ENCODE measurements at places on chromosomes 2 and 18. TPM values are rescaled to one million over a fixed set of nuclear protein-coding genes. Genes with fewer than 3 reads are reported as not detected.

IL36B gene
- total RNA-seq: not detected

LAMA1 gene
- 60.7 TPM for total RNA-seq

ADGRF3 gene
- 0.48 TPM for total RNA-seq

IL37 gene
- not detected for total RNA-seq

WNT10A gene
- not detected for total RNA-seq

DPYSL5 gene
- total RNA-seq: 9.2 TPM

- peak; percentile 25 for DNase-seq
Observed at GRCh38 chr2:7972670-7973069, 709.2 kb upstream of the ID2 start.

- DNase-seq: no peak
Observed at GRCh38 chr18:10057894-10058791, 144.3 kb downstream of the VAPA start.

DNA sequence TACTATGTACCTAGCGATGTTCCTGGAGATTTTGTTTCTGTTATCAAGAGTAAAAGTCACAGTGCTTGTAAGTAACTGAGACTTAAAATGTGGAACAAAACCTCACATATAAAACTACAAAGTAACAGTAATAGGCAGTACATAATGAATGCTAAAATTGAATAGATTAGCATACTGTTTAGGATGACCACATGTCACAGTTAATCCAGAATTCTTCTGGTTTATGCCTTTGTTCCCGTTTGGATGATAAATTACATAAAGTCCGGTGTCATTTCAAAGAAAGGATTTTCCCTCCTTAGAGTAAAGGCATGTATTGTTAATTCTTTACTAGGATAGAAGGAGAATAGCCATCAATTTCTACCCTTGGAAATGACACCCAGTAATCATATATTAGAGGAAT, 56.1 kb downstream of the RBM43 start:
- DNase-seq: no peak

- DNase-seq: no peak
Observed at GRCh38 chr2:191597186-191597751, 80.7 kb upstream of the NABP1 start.

DNA sequence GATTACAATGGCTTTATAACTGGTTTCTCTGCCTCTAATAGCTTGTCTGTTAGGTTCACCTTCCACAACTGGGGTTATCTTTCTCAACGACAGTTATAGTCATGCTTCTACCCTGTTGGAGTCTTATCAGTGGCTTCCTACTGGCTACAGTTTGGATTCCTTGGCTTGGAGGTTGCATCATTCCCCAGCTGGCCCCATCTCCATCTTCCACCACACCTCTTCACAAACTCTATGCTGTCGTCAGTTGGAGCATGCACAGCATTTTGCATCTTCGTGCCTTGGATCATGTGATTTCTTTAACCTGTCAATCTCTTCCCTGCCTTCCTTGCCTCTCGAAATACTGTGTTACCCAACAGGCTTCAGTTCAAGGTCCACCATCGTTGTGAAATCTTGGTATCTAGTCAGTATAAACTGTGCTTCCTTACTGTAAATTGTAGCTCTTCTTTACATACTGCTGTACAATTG, 316.3 kb upstream of the CXCR4 start:
- no peak for DNase-seq

- DNase-seq: no peak
Observed at GRCh38 chr2:85156153-85156552, 23.0 kb downstream of the TCF7L1 start.

- DNase-seq: no peak
Observed at GRCh38 chr2:44957656-44958327, 16.3 kb downstream of the SIX3 start.

GRCh38 chr2:96929245-96929925, 57.0 kb downstream of the FAM178B start:
- no peak for DNase-seq

- no peak for DNase-seq
Observed at GRCh38 chr2:144504218-144504641, 15.7 kb downstream of the ZEB2 start.

- DNase-seq: no peak
Observed at GRCh38 chr18:22521026-22521707, 103.5 kb upstream of the CTAGE1 start.

- no peak for DNase-seq
Observed at GRCh38 chr2:86302320-86302719, 35.1 kb downstream of the REEP1 start.

- DNase-seq: no peak
Observed at GRCh38 chr2:151175864-151176263, 85.8 kb downstream of the RBM43 start.

- DNase-seq: peak; percentile 13
Observed at GRCh38 chr18:63683152-63683551, 19.6 kb upstream of the SERPINB11 start.

DNA sequence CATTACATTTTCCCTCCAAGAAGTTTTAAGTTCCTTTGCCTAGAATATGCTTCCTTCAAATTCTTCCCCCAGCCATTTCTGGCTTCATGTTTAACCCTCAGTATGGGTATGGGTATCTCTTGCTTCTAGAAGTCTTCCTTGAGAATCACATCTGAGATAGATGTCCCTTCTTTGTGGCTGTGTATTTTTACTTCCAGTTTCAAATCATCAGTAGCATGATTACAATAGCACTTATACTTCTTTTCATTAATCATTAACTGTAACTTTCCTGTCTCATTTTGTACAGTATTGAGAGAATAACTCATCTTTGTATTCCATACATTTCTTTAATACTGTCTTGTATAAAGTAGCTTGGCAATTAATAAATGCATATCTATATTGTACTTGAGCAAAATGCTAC, 17.3 kb upstream of the PDE1A start:
- DNase-seq: no peak

DNA sequence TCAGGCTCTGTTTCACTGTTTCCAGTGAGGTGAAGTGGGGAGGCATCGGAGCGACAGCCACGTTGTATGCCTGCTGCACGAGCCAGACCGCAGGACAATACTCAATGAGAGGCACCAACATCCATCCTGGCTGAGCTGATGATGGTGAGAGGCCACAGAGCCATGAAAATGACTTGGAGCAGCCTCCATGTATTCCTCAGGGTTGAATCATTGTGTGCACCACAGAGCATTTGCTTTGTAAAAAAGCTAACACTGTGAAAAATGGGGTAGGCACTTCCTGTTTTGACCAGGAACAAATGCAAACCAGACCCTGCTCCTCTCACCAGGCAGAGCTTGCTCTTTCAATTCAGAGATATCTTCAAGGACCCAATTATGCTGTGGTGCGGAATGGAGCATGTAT, 87.2 kb downstream of the LPIN1 start:
- DNase-seq: no peak

GRCh38 chr2:165508927-165509326, 39.4 kb downstream of the CSRNP3 start:
- DNase-seq: no peak

GRCh38 chr18:45328811-45329210, 286.5 kb upstream of the SLC14A2 start:
- DNase-seq: no peak

DNA sequence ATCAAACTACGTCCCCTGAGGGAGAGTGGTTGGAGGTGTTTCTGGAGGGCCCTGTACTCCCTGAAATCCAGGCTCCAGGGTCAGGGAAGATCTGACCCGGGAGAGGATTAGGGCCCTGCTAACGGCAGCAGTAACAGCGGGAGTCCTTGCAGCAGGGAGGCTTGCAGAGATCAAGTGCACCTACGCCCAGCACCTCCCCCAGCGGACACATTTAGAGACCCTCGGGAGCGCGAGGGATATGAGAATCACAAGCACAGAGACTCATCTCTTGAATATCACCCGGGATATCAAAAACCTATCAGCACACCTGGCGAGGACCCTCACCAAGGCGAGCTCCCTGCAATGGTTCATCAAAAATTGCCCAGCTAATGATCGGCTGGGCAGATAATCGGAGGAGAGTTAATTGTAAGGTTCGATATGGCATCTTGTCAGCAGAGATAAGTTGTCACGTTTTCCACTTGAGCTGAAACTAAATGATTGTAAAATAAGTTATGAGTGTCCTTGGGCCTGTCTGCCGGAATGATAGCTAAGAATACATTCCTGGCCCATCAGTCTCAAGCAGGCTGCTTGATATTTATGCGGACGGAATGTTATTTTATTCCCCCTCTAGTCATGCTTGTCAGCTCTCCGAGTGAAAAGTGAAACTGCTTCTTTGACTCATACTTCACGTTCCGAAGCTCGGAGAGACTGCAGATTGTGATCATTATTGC, 209.8 kb downstream of the GBX2 start:
- no peak for DNase-seq

DNA sequence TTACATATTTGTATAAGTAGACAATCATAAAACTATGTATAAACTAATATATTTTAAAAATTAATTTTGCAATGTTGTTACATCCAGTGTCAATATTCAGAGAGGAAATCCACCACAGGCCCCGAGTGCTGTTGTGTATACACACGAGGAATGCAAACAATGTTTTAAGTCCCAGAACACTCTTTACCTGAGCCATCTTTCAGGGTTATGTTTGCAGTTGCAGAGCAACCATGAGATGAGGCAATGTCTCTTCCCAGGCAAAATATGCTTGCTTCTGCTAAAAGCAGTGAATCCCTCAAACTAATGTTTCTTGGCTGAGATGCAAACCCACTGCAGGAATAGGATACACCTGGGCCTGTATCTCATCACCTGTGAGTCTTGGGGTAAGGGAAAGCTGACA, 91.3 kb downstream of the ASXL2 start:
- no peak for DNase-seq
